Body of pancreas (tissue), 4 donors: ENCODE measurements at places on chromosomes 4 and X.

DNA sequence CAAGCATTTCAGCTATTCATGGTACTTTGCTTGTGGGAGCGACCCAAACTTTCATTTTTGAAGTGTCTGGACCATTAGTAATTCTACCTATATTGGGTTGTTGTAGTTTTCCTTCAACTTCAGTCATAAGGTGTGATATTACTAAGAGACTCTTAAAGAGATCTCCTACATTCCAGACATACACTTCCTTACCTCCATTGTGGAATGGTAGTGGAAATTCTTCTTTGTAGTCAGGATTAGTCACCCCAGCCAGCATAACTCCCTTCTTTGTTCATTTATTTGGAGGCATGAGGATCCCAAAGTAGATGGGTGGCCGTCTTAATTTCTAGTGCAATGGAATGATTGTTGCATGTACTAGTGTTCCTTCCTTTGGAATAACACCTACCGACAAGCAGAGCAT lies 991.4 kb downstream of the ARAP2 start:
- no peak overlapping the region for H3K4me3 ChIP-seq
- H3K36me3 ChIP-seq, result no peaks in the 10 kb centered on the region

DNA sequence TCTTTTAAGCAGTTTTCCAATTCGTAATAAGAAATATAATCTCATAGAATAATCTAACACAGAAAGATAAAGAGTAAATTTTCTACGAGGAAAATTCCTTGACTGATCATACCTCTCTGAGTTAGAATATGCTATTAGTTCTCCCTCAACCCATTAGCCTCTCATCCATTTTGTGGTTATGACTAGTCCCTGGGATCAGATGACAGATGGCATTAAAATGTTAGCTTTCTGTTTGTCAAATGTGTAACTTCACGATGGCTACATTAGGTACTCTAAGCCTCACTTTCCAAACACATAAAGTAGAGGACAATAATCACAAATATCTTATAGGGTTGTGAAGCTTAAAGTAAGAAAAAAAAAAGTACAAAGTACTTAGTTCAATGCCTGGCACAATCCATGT lies 112.2 kb downstream of the ZAR1 start:
- H3K4me1 ChIP-seq, result peaks cover 29% of the 10 kb centered on the region
- DNase-seq, result no peak
- no peaks in the 10 kb centered on the region for H3K27me3 ChIP-seq
- no peaks in the 10 kb centered on the region for H3K36me3 ChIP-seq
- H3K4me3 ChIP-seq, result no peak overlapping the region

GRCh38 chr4:55903577-55903976 lies 45.2 kb upstream of the CEP135 start:
- no peak for DNase-seq
- H3K27me3 ChIP-seq, result no peaks in the 10 kb centered on the region
- no peaks in the 10 kb centered on the region for H3K36me3 ChIP-seq
- no peak overlapping the region for H3K4me3 ChIP-seq
- no peaks in the 10 kb centered on the region for H3K4me1 ChIP-seq

DNA sequence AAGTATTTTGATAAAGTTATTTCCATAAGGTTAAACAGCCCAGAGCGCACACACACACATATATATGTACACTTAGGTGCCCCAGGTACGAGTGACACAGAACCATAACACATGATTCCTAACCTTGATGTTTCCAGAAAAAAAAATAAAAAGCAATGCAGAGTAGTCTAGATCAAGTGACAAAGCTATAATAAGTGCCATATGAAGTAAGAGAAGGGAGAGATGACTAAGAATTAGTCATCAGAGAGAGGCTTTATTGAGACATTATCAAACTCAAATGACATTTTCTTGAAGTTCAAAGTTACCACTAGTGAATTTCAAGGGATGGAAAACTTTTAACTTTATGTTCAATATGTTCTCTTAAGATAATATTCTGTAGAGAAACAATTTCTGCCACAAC lies 215.0 kb downstream of the HTR2C start:
- no peak for DNase-seq
- no peak overlapping the region for H3K27ac ChIP-seq
- H3K36me3 ChIP-seq, result no peaks in the 10 kb centered on the region
- no peaks in the 10 kb centered on the region for H3K4me1 ChIP-seq
- no peak overlapping the region for H3K4me3 ChIP-seq
- no peaks in the 10 kb centered on the region for H3K27me3 ChIP-seq

DNA sequence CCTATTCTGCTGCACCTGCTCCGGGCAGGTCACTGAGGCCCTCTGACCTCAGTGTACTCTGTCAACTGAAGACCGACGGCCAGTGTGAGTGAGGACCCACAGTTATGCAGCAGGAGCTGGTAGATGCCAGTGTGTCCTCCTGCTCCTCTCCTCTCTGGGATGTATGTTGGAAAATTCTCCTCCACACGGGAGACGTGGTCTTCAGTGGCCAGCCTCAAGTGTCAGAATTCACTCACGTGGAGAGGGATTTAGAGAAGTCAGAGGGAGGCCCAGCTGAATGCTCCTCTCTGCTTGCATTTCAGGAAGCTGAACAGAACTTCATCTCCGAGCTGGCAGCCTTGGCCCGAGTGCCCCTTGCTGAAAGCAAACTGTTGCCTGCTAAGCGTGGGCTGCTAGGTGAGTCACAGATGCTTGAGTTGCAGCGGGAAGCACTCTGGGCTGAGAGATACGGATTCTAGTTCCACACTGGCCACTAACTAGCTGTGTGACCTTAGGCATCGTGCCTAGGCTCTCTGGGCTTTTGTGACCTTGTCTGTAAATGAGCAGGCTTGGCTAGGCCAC lies 83.6 kb downstream of the CRMP1 start:
- no peak for DNase-seq
- no peak overlapping the region for H3K4me3 ChIP-seq
- no peaks in the 10 kb centered on the region for H3K4me1 ChIP-seq
- peaks cover 8% of the 10 kb centered on the region for H3K36me3 ChIP-seq
- no peak overlapping the region for H3K27ac ChIP-seq

DNA sequence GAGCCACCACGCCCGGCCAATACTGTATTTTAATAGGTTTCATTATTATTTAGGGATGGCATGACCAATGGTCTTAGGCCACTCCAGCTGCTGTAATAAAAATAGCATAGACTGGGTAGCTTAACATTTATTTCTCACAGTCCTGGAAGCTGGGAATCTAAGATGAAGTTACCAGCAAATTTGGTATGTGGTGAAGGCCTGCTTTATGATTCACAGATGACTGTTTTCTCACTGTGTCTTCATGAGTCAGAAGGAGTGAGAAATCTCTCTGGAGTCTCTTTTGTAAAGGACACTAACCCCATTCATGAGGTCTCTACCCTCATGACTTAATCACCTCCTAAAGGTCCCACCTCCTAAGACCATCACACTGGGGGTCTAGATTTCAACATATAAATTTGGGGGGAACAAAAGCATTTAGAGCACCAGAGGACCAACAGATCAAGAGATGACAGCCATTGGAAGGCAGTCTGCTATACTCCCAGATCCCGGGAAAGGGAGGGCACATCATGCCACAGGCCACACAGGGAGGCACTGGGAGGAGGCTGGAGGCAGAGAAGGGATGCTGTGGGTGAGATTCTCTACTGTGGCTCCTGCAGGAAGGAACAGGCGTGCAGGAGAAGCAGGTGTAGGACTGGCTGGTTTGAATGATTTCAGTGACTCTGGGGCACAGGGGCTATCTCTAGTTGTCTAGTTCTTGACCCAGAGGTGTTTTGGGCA lies 335.8 kb upstream of the SFRP2 start:
- H3K4me3 ChIP-seq, result no peak overlapping the region
- H3K27ac ChIP-seq, result no peak overlapping the region
- H3K36me3 ChIP-seq, result no peaks in the 10 kb centered on the region
- H3K27me3 ChIP-seq, result no peaks in the 10 kb centered on the region
- H3K4me1 ChIP-seq, result no peaks in the 10 kb centered on the region

- no peak overlapping the region for H3K27ac ChIP-seq
- H3K4me3 ChIP-seq, result no peak overlapping the region
- DNase-seq, result no peak
- H3K4me1 ChIP-seq, result no peaks in the 10 kb centered on the region
- H3K36me3 ChIP-seq, result no peaks in the 10 kb centered on the region
- H3K27me3 ChIP-seq, result no peaks in the 10 kb centered on the region
Observed at GRCh38 chr4:4838051-4838935, 21.2 kb upstream of the MSX1 start.

DNA sequence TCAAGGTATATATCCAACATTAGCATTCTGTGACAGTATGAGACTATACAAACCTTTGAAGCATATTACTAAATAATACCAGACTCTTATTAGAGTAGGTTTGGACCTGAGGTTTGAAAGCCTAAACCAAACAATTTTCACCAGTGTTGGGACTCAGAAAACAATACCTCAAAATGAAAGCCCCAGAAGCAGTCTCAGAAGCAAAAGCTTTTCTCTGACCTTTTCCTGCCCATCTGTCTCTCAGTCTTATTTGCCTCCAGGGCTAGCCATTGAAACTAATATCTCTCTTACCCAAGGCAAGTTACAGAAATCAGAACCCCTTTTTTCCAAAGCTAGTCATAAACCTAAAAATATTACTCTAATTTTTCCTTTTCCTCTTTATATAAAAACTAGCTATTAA lies 163.3 kb downstream of the PTCHD1 start:
- H3K4me3 ChIP-seq, result no peak overlapping the region
- no peak for DNase-seq
- no peak overlapping the region for H3K27ac ChIP-seq

GRCh38 chr4:81631958-81632441 lies 160.3 kb upstream of the RASGEF1B start:
- no peak overlapping the region for H3K27ac ChIP-seq
- no peak overlapping the region for H3K4me3 ChIP-seq
- no peaks in the 10 kb centered on the region for H3K36me3 ChIP-seq
- no peak for DNase-seq
- H3K27me3 ChIP-seq, result no peaks in the 10 kb centered on the region

DNA sequence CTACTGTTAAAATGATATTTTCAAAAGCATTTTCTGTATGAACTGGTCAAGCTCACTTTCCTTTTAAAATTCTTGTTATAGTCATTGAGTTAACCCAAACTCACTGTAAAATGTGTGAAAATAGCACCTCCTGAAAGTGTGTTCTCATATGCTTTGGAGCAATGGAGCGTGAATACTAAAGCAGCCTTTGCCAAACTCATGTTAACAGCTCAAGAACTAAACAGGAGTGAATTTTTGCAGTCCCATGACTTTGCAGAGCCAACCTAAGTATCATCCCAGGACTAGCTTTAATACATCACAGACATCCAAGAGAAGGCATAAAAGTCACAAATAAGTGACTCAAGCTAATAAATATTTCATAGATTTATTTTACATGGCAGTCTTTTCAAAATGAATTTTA lies 2.3 kb downstream of the AMMECR1 start:
- H3K27me3 ChIP-seq, result no peaks in the 10 kb centered on the region
- no peak overlapping the region for H3K27ac ChIP-seq
- H3K36me3 ChIP-seq, result no peaks in the 10 kb centered on the region
- H3K4me1 ChIP-seq, result no peaks in the 10 kb centered on the region

DNA sequence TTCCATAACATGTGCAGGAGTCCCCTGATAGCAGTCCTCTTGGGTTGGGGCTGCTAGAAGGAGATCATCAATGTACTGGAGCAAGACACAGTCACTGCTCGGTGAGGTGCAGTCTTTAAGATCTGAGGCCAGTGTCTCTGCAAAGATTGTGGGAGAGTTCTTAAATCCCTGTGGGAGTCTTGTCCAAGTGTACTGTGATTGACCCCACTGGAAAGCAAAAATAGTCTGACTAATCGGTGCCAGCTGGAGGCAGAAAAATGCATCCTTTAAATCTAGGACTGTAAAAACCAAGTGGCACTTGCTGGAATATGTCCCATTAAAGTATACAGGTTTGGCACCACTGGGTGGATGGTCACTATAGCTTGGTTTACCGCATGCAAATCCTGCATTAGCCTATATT lies 31.1 kb downstream of the SULT1E1 start:
- DNase-seq, result no peak
- H3K4me3 ChIP-seq, result no peak overlapping the region
- H3K4me1 ChIP-seq, result peaks cover 37% of the 10 kb centered on the region
- H3K36me3 ChIP-seq, result no peaks in the 10 kb centered on the region
- H3K27ac ChIP-seq, result no peak overlapping the region

DNA sequence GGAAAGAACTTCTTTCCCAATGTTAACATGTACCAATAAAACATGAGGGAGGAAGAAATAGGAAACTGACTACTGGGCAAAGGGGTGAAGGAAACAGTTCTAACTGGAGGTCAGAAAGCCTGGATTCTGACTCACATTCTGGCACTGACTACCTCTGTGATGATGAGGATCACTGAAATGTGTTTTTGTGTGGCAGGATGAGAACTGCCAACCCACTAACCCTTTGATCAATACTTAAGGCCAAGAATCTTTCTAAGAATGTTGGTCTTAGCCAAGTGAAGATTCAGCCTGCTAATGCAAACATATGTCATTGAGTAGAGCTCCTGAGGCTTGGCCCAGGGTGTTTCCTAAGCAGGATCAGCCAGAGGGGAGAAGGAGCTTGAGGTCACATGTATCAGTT lies 4.6 kb downstream of the ALAS2 start:
- H3K27me3 ChIP-seq, result no peaks in the 10 kb centered on the region
- no peak overlapping the region for H3K27ac ChIP-seq
- no peaks in the 10 kb centered on the region for H3K36me3 ChIP-seq

- H3K4me1 ChIP-seq, result no peaks in the 10 kb centered on the region
- no peak overlapping the region for H3K27ac ChIP-seq
- DNase-seq, result no peak
- H3K4me3 ChIP-seq, result no peak overlapping the region
- H3K36me3 ChIP-seq, result no peaks in the 10 kb centered on the region
- no peaks in the 10 kb centered on the region for H3K27me3 ChIP-seq
Observed at GRCh38 chr4:141783770-141784169, 147.4 kb downstream of the IL15 start.

GRCh38 chrX:153769158-153769864 lies 5.3 kb downstream of the PLXNB3 start:
- H3K4me1 ChIP-seq, result peaks cover 7% of the 10 kb centered on the region
- no peak overlapping the region for H3K4me3 ChIP-seq
- no peak for DNase-seq

GRCh38 chr4:113436360-113436759 lies 325.2 kb downstream of the CAMK2D start:
- DNase-seq, result peak; percentile 18
- no peaks in the 10 kb centered on the region for H3K36me3 ChIP-seq
- H3K27ac ChIP-seq, result no peak overlapping the region
- H3K4me3 ChIP-seq, result no peak overlapping the region

DNA sequence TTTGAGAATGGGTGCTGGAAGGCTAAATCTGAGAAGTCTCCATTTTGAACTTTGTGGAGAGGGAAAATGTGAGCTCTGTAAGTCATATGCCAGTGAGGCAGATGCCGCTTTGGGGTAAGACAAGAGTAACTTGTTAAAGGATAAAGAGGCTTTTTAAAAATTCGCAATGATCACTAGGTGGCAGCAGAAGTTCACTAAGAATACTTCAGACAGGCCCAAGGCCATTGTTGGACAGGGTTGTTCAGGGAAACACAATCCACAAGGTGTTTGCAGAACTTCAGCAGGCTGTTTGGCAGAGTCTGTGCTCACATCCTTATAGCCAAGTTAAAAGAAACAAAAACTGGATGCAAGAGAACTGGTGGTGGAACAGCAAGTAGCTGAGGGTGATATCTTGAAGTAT lies 13.7 kb upstream of the PIGA start:
- H3K27me3 ChIP-seq, result no peaks in the 10 kb centered on the region
- H3K36me3 ChIP-seq, result no peaks in the 10 kb centered on the region
- no peak overlapping the region for H3K27ac ChIP-seq
- no peak overlapping the region for H3K4me3 ChIP-seq
